Activated naive CD8-positive, alpha-beta T cell treated with anti-CD3 and anti-CD28 coated beads for 36 hours (primary cell): ENCODE measurements at places on chromosomes 16 and 17.

DNA sequence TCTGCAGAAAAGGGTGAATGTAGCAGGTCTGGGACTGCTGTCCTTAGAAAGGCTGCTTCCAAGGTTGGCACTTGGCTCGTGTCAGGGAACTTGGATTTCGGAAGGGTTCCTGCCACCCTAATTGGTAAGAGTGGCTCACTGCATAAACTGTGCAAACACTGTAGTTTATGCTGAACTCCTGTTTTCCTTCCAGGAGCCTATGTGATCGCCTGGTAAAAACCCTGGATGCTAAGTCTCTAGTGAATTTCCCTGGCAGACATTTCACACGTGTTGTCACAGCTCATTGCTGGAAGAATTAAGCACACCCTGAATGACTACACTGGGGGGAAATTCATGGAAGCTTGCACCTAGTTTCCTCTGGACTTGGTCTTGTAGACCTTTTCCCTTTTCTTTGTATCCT, 140.1 kb downstream of the SPECC1 start:
- no peak for DNase-seq

- no peak for DNase-seq
These were observed 201.5 kb upstream of the AXIN2 start for GRCh38 chr17:65762973-65763372.

DNA sequence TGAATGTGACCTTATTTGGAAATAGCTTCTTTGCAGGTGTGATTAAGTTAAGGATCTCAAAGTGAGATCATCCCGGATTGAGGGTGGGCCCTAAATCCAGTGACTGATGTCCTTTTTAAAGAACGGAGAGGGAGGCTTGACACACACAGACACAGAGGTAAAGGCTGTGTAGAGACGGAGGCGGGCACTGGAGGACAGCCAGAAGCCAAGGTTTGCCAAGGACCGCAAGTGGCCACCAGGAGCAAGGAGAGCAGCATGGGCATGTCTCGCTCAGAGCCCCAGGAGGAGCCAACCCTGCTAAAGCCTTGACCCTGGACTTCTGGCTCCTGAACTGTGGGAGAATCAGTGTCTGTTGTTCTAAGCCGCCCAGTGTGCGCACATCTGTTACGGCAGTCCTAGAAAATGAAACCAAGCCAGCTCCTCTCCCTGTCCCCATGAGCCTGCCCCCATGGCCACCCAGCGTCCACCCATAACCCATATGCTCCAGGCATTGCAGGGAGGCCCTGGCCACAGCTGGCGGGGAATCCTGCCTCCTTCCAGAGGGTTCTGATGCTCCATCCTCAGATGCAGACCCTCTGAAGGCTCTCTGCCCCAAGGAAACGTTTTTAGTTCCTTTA, 15.2 kb downstream of the CNGB1 start:
- no peak for DNase-seq

DNA sequence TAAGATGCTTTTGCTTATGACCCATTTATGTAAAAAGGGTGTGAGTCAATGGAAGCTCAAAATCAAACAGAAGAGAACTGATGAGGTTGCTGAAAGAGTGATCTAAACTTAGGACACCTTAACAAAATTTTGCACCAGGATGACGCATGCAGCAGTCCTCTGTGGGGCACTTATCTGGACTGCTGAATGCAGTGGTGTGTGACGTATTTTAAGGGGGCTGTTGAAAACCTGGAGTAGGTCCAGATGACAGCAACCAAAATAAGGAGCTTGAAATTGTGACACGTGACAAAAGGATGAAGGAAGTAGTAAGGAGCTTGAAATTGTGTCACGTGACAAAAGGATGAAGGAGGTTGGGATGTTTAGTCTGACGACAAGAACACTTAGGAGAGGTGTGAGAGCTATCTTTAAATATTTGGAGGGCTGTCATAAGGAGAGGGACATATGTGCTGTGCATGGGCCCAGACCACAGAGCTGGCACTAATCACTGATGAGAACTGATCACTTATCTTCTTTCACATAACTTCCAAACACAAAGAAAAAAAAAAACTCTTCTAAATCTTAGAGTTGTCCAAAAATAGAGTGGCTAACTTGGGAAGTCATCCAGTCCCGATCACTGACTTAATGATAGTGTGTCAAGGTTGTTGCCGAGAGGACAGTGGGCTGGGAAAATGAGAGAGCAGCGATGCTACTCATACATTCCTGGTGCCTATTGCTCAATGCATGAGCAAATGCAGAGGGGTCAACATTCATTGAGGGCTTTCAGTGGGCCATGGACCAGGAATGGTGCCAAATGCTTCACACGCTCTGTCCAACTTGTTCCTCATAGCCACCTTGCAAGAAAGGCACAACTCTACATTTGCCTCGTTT, 264.2 kb upstream of the ZFHX3 start:
- no peak for DNase-seq

- DNase-seq: no peak
These were observed 174.3 kb downstream of the MAP2K6 start for GRCh38 chr17:69588827-69589239.

GRCh38 chr16:79213214-79213613, 387.3 kb downstream of the MAF start:
- no peak for DNase-seq

- no peak for DNase-seq
These were observed 53.2 kb upstream of the MRTFB start for GRCh38 chr16:14017886-14018285.

GRCh38 chr17:55748841-55749240, 2.0 kb upstream of the PCTP start:
- no peak for DNase-seq

DNA sequence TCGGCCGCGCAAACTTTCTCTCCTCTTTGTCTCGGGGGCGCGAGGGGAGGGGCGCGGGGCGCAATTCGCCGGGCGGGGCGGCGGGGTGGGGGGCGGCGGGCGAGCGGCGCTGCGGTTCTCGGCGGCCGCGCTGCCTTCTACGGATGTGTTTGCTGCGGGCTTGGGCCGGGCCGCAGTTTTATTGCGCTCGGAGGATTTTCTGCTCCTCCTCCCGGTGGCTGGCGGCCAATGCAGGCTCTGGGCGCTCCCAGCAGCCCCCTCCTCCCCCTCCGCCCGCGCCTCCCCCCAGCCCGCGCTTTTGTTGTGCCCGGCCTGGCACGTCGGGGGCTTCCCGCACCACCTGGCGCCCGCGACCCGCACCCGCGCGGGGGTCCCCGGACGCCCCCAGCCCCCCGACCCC, at the start of gene TIMP2:
TSS of gene TIMP2 (minus strand) at position 154 of the 400 bp plus-strand sequence. CDS start 299 bp downstream, outside the sequence.
- DNase-seq: peak; percentile 68

DNA sequence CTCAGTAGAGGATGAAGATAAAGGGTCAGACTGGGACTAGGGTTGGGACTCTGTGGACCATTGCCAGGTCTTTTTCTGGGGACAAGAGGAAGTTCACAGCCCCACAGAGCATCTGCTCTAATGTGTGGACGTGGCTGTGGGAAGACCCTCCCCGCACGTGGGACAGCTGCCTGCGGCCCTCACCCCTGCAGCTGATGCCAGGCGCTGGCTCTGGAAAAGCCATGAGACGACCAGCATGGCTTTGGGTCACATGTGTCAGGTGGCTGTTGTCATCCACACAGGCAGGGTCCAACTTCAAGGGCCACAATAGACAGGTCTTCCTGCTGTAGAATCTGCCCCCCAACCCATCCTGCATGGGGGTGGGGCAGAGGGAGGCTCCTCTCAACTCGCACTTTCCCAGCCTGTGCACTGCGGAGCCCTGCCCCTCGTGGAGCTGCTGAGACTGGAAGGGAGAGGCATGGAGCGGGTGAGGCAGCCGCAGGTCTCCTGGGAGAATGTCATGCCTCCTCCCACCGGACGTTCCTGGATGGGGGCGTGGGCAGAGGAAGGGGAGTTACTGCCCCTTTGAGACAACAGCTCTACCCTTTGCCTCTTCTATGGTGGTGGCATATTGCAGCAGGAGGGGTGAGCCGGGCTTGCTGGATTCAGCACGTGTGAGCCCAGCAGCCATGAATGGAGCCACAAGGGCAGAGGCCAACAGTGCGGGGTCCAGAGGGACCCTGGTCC, 53.4 kb downstream of the PIMREG start:
- DNase-seq: no peak

DNA sequence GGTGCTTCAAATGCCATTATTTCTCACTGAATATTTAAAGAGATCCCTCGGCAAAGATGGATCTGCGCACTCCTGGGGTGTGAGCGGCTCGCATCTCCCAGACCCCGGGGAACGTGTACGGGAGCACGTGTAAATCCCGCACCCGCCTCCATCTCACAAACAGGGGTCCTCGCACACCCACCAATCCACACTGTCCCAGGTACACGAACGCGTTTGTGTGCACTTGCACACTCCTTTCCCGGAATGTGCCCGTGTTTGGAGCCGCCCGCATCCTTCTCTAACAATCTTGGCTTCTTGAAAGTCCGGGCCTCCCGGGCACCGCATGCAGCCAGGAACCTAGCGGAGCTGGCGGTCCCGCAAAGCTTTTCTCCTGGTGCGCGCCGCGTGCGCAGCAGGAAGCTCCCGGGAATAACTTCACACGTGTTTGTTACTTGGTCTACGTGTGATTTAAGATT, 2.5 kb upstream of the SALL1 start:
- DNase-seq: no peak

DNA sequence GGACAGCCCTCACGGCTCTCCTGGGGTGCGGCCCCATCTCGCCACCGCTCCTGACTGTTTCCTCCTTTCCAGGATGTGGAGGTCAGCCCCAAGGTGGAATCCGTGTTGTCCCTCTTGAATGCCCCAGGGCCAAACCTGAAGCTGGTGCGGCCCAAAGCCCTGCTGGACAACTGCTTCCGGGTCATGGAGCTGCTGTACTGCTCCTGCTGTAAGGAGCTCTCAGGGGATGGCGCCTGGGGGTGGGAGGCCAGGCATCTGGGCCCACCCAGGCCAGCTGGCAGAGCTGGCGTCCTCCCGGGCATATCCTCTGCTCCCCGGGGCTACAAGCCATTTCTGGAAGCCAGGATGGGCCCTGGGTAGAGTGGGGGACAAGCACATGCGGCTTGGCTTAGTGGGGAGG, 13.2 kb downstream of the IL34 start:
- no peak for DNase-seq

DNA sequence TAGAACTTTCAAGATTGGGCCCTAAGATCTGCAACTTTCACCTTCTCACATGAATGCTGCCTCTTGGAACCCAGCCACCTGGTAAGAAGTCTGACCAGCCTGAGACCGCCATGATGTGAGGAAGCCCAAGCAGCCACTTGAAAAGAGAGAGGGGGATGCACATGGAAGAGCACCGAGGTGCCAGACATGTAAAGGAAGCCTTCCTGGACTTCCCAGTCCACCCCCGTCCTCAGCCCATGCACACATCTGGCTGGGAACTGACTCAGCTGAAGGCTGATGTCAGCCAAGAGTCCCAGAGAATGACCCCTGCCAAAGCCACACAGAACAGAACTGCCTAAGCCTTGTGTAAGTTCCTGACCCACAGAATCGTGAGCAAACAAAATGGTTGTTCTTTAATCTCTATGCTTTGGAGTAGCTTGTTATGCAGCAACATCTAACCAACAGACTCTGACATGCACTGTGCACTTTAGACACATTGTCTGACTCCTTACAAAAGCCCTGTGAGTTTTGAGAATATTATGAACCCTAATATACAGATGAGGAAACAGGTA, 86.7 kb downstream of the RMI2 start:
- DNase-seq: no peak

DNA sequence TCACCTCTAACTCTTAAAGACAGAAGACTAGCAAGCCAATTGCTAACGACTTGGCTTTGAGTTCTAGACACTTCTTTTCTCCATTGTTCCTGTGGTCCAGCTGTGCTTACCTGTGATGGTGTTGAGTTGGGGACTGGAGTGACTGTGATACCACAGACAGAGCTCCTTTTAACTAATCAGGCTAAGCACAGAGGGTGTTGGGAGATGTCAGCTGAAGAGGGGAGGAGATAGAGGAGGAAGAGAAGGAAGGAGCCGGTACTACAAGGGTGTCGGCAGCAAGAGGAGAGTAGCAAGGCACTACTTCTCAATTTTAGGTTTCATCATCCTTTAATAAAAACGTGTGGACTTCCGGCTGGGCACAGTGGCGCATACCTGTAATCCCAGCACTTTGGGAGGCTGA, 5.1 kb upstream of the MYO1D start:
- DNase-seq: no peak

- no peak for DNase-seq
These were observed 100.4 kb upstream of the DNAH17 start for GRCh38 chr17:78677303-78678221.

GRCh38 chr16:27239906-27240655, 28.5 kb downstream of the NSMCE1 start:
- DNase-seq: no peak

GRCh38 chr17:66560691-66561090, 258.3 kb downstream of the PRKCA start:
- no peak for DNase-seq

DNA sequence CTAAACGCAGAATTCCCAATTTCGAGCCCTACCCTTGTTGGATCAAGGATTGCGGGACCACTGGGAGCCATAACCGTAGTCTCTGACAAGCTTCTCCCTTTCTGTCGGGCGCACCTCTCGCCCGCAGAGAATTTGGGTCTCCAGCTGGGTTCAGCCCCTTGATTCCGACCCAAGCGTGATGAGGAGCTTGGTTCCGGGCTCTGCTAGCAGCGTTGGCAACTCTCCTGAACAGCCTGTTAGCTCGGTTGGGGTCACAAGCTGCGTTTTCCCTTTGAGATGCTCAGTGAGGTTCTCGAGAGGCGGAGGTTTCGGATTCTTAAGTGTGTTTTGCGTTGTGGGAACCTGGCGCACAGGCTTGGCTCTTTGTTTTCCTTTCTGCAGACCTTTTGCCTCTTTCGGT, 655 bp downstream of the ATXN1L start:
- DNase-seq: peak; percentile 24

GRCh38 chr17:63840591-63841349, 1.7 kb downstream of the SMARCD2 start:
- no peak for DNase-seq

DNA sequence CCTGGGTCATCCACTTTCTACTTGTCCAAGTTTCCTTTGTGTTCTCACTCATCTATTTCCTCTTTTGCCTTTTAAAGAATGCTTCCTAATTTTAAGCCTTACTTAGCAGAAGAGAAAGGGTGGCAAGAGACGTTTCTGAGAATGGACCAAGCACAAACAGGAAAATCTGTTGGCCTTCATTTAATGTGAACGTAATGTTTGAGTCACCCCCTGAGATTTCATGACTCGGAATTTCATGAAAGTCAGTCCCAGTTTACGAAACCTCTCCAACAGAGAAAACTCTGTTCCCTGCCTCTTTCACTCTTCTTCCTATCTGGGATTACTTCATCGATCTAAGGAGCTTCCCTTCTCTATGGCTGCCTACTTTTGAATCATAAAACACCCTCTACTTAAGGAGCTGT, at the start of gene CD300E:
TSS of gene CD300E (minus strand) at position 46 of the 401 bp plus-strand sequence. CDS start 117 bp downstream, outside the sequence.
- no peak for DNase-seq

DNA sequence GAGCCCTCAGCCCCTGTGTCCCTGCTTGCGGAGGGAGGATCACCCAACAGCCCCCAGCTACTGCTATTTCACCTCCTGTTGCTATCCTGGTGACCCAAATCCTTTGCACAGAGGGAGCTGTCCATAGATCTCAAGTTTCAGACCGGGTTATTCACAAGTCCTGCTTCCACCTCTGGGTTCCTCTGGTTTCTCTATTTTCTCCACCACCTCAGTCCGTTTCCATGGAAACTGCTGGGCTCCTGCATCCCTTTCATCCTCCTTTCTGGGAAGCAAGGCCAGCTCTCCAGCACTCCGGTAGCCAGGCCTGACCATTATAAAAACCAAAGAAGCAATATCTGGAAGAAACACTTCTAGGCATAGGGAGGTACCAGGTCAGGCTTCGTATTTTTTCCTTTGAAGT, 4.8 kb upstream of the CALB2 start:
- DNase-seq: no peak

GRCh38 chr16:49675413-49675812, 180.5 kb downstream of the ZNF423 start:
- no peak for DNase-seq

GRCh38 chr16:78133919-78134318, 34.5 kb downstream of the WWOX start:
- DNase-seq: no peak

GRCh38 chr16:57159447-57159846, 26.4 kb downstream of the PSME3IP1 start:
- no peak for DNase-seq
